ENCODE measurements at places on chromosomes 12 and 14. TPM values are rescaled to one million over a fixed set of nuclear protein-coding genes. Genes with fewer than 3 reads are reported as not detected.
A peak's percentile ranks its signal among the peaks of the same experiment; 100 is the strongest.

Gene LDHB
- total RNA-seq = 99.7 TPM

Gene OR4E1
- total RNA-seq = not detected

- no peak for DNase-seq
These were observed 151.4 kb downstream of the KCNC2 start for GRCh38 chr12:75058228-75058627.

GRCh38 chr12:76173756-76174155 lies 89.3 kb upstream of the NAP1L1 start:
- DNase-seq = no peak

DNA sequence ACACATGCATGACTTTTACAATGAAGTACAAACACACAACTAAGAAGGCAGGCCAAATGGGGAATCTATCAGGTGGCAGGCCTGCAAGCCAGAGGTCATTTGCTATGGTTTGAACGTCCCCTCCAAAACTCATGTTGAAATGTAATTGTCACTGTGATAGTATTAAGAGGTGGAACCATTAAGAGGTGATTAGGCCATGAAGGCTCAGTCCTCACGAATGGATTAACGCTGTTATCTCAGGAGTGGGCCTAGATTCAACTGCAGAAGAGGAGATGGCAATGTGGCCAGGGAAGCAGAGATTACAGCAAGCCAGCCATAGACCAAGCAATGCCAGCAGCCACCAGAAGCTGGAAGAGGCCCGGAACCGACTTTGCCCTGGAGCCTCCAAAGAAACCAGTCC lies 13.5 kb upstream of the ACTR6 start:
- no peak for DNase-seq

Gene MAPK1IP1L
- 11.8 TPM for total RNA-seq

DNA sequence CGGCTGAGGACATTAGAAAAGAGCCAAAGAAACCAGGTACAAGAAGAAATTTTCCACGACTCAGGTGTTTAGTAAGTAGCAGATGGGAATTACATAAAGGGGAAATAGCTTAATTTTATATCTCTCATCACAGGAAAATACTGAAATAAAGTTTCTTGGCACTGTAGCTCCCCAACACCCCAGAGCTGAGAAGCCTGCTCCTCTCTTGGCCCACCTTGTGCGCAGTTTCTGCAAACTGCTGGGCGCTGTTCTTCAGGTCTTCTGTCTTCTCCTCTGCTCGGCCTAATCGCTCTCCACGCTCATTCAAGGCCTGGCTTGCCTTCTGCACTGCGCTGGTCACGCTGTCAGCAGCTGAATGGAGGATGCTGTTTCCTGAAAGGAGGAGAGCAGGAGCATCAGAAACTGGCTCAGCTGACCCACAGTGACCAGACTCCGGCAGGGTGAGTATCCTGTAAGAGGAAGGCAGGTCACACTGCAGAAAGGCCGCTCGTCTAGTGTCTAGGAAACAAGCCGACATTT lies 184.9 kb upstream of the GZMB start:
- DNase-seq = no peak

- DNase-seq = peak; percentile 67
These were observed 764 bp downstream of the DYNLL1 start for GRCh38 chr12:120496413-120497340.

DNA sequence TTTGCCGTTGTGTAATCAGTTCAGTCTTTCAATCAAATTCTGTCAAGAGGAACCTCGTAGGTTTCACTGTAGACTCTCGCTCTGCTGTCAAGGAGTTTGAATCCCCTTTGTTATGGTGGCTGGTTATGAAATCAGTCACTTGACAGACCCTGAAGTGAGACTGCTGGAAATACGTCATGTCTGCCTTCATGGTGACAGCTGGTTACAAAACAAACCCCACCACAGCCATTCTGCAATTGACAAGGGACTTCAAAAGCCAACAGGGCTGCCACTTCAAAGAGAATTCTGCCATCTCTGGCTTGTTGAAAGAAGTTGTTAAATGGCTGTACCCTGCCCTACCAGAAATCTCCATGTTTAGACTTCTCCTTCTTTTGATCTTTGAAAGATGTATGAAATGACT lies 286.9 kb downstream of the ERC1 start:
- no peak for DNase-seq

DNA sequence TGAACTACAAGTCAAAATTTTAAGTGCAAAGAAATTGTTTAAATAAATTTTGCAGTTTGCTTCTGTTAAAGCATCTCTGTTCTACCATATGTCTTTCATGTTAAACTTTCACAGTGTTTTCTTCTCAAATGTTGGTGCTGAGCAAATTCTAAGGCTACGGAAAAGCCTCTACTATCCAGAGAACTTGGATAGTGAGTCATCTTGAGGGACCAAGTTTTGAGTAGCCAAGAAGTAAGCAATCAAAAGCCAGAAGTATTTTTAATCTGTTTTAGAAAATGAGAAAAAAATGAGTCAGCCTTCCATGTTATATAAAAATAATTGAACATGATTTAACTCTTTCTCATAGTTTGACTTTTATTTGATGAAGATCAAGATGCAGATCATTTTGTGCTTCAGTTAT lies 3.3 kb downstream of the BRMS1L start:
- DNase-seq = no peak

Gene FERMT2
- total RNA-seq = 34.8 TPM

DNA sequence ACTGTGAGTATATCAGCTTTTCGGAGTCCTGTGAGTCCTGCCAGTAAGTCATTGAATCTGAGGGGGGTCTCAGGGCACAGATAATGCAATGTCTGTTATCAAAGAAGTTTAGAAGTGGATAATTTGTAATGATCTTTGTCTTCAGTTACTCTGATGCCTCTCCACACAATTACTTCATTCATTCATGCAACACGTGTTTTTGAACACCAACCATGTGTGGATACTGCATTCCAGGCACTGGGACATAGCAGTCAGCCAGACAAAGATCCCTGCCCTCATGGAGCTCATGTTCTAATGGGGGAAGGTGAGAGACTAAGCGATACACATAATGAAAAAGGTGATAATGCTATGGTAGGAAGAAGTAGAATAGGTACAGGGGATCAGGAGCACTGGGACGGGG lies 60.8 kb upstream of the SCN8A start:
- no peak for DNase-seq

Gene LHX5
- total RNA-seq = not detected

Gene TMCC3
- 1.4 TPM for total RNA-seq

- no peak for DNase-seq
These were observed 107.6 kb downstream of the PLEKHG7 start for GRCh38 chr12:92810370-92810769.

- DNase-seq = no peak
These were observed 98.6 kb downstream of the NT5DC3 start for GRCh38 chr12:103742349-103742932.

DNA sequence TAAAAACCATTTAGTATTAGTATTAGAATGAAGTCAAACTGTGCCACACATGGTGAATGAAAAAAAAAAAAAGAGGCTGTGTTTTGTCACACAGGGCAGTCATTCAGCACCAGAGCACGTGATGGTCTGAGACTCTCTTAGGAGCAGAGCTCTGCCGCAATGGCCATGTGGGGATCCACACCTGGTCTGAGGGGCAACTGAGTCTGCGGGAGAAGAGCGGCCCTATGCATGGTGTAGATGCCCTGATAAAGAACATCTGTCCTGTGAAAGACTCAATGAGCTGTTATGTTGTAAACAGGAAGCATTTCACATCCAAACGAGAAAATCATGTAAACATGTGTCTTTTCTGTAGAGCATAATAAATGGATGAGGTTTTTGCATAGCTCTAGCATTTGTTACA lies 12.2 kb upstream of the BDKRB1 start:
- no peak for DNase-seq

- DNase-seq = no peak
These were observed 162.5 kb upstream of the PDE3A start for GRCh38 chr12:20205854-20206253.

DNA sequence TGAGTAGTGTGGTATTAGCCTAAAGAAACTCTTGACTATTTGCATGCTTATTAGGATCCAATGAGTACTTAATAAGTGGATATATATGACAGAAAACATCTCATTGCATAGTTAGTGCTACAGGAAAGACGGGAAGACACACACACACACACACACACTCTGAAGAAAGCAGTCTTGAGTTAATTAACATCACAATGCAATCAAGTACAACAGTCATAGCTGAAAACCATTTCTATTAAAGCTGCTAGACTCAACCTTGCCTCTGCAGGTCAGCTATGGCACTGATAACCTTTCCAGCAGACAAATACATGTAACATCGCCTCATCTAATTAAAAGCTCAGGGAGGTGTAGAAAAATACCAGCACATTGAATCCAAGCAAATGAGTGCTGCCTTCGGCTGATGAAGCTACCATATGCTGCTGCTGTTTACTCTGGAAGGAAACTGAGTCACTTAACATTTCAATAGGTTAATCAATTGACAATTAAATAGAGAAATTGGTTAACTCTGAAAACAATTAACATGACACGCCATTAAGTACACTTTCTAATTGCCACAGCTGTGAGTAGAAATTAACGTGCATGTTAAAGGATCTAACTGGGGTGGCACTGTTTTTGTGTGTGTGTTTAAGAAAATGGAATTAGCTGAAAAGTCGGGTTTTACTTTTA lies 93.2 kb upstream of the OTX2 start:
- DNase-seq = no peak

- DNase-seq = no peak
These were observed 26.6 kb downstream of the OR10G3 start for GRCh38 chr14:21553266-21553665.
